ENCODE measurements at places on chromosomes 6 and 20. TPM values are rescaled to one million over a fixed set of nuclear protein-coding genes. Genes with fewer than 3 reads are reported as not detected.

BEND6 gene
- total RNA-seq, result 0.93 TPM

OTOR gene
- total RNA-seq, result not detected

GTSF1L gene
- total RNA-seq, result not detected

ECT2L gene
- total RNA-seq, result not detected

RNF5 gene
- 60.0 TPM for total RNA-seq

HLA-C gene
- 0.73 TPM for total RNA-seq

ACTL10 gene
- not detected for total RNA-seq

GRCh38 chr6:8707956-8708772 lies 272.8 kb upstream of the SLC35B3 start:
- DNase-seq, result peak; percentile 60

DNA sequence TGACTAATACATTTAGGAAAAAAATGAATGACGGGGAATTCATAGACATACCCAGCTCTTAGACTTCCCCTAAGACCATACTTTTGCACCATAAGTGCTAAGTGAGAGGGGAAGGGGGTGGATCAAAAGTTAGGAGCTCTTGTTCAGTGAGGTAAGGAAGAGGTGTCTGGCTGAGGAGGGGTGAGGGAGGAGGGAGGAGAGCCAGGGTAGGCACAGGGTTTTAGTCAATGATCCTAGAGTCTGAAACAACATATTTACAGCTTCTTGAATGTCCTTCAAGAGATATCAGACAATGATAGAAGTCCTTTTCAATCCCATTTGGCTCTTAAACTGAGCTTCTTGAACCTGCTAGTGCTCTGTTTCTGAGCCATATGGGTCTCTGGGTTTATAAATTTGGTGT lies 135.4 kb downstream of the FNDC1 start:
- DNase-seq, result no peak

GRCh38 chr6:147137986-147138385 lies 66.2 kb upstream of the STXBP5 start:
- DNase-seq, result no peak

GRCh38 chr6:80938131-80938530 lies 814.4 kb downstream of the TENT5A start:
- no peak for DNase-seq

- DNase-seq, result no peak
These were observed 58.5 kb downstream of the SUN5 start for GRCh38 chr20:32945710-32946221.

DNA sequence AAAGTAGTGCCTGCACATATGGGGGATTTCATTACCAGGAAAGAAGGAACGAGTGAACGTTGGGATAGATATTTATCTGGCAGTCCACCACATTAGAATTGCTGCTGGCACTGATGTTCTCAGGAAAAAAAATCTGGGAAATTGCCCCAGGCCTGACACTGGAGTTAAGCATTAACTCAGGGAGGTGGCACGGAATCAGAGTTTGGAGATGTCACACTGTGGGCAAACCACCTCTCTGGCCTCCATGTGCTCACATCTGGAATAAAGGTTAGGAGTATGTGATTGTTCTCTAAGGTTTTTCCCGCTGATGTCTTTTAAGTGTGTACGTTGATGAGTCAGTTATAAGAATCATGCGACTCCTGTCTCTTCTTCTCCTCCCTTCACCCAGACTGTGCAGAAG lies 7.9 kb downstream of the TGM3 start:
- DNase-seq, result no peak

DNA sequence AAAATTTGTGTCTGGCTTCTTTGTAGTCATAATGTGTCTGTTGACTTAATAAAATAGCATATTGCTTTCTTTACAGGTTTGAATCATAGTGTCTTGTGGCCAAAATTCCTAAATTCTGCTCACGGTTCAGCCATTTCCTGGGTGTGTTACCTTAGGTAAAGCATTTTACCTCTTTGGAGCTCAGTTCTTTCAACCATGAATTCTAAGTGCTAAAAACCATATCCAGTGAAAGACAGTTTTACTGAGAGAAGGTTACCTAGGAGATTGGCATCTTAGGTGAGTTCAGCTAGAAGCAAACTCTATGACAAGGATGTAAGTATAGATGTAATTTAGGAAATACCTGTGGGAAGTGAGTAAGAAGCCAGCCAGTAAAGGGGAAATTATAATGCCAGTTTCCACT lies 20.7 kb downstream of the CRYBG1 start:
- DNase-seq, result no peak

GRCh38 chr20:53751620-53752318 lies 158.1 kb upstream of the ZNF217 start:
- no peak for DNase-seq

DNA sequence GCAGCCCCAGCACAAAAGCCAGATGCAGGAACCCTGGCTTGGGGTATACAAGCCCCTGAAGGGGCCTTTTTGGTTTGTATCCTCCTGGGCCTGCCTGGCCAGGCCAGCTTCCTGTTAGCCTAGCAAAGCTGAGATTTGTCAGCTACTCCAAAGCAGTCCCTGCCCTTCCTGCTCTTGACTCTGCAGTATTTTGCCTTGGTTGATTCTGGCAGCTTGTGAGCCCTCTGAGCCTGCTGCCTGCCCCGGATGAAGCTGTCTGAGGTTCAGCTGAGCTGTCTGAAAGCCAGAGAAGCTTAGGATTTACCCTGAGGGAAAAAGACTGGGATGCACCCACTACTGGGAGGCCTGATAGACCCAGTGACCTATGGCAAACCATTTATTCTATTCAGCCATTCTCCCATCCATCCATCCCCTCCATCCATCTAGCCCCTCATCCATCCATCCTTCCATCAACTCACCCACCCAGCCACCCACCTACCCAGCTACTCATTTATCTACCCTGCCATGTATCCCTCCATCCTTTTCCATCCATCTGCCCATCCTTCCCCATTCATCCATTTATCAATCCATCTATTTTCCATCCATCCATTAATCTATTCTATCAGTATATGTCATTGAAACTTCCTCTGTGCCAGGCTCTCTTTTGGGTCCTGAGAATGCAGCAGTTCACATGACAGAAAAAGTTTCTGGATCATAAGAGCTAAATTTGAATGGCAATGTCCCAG lies 307.5 kb downstream of the DHX35 start:
- DNase-seq, result no peak

DNA sequence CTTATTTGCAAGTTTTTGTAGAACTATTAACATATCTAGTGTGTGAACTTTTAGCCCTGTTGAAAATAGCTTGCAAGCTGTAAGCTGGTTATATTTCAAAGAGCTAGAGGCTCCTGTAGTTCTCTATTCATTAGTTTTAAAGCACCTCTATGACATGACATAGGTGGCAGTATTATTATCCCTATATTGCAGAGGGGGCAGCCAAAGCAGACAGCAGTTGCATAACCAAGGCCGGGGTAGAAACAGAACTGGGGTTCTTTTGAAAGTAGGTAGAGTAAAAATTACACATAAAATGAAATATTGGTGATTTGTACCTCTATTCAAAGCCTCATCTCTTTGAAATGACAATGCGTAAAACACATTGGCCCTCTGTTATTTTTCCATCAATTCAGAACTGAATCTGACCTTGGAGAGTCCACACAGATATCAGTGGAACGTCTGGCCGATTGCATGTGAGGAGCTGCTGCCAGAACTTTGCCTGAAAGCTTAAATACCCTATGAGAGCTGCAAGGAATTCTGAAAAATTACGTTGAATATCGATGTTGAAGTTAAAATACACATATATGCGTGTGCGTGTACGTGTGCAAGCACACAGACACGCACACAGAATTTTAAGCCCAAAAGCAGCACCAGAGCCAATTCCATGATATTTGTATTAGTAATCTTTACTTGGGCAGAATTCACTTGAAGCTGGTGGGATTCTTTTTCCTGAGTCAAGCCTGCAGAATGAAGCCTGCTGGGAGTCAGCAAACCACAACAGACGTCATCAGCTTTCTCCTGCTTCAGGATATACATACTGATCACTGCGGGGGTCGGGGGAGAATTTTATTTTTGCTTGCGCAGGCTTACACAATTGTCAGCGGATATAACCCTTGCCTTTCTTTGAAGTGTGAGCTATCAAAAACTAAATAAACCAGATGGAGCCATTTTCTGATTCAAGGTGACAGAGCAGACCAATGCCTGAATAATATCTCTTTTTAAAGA lies 163.2 kb downstream of the PDE7B start:
- DNase-seq, result peak; percentile 56

- DNase-seq, result no peak
These were observed 203.6 kb upstream of the TBX18 start for GRCh38 chr6:84967965-84968364.

GRCh38 chr6:513058-513457 lies 121.5 kb downstream of the IRF4 start:
- DNase-seq, result no peak

DNA sequence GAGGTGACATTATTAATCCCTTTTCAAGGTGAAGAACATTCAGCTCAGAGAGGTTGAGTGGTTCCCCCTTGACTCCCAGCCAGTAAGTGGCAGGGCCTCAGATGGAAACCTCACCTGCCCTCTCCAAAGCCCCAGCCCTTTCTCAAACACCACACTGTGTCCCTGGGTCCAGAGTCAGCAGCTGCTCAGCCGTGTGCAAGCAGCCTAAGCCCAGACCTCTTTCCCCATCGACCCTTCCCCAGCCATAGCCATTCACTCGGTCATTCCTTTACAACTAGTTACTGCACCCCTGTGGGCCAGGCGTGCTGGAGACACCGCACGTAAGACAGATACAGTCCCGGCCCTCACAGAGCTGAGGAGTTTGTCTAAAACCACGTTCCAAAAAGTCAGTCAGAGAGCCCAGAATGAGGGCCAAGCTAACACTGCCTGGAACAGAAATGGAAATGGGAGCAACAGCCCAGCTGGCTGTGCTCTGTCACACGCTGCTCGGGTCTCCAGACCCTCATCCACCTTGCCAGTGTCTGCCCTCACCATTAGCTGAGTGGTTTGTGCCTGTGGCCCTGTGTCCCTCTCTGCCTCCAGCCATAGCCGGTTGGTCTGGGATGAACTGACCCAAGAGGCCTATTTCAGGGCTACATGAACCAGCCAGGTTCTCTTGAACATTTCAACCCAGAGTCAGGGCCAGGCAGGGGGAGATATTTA lies 29.6 kb downstream of the ZC3H12D start:
- no peak for DNase-seq

DNA sequence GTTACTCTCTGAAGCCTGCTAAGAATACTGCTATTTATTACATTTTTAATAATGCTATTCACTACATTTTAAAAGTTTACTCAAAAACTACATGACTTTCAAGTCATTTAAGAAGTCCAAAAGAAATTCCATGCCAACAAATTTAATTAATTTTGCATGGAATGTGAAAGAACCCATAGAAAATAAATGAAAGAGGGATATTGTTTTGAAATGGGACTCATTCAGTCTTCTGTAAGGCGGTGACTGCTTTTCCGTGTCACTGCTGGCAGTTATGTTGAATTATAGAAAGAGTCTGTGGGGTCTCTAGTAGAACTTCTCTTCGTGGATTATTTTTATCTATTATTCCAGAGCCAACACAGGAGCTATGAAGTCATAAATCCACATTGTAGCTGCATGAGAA lies 211.2 kb downstream of the LAMA2 start:
- DNase-seq, result no peak

- DNase-seq, result no peak
These were observed 57.5 kb downstream of the MKKS start for GRCh38 chr20:10376270-10377075.
